ENCODE measurements at places on chromosomes 3 and 15. TPM values are rescaled to one million over a fixed set of nuclear protein-coding genes. Genes with fewer than 3 reads are reported as not detected.

- DNase-seq, result peak; percentile 93
These were observed 630.4 kb downstream of the CADM2 start for GRCh38 chr3:85589145-85589544.

DNA sequence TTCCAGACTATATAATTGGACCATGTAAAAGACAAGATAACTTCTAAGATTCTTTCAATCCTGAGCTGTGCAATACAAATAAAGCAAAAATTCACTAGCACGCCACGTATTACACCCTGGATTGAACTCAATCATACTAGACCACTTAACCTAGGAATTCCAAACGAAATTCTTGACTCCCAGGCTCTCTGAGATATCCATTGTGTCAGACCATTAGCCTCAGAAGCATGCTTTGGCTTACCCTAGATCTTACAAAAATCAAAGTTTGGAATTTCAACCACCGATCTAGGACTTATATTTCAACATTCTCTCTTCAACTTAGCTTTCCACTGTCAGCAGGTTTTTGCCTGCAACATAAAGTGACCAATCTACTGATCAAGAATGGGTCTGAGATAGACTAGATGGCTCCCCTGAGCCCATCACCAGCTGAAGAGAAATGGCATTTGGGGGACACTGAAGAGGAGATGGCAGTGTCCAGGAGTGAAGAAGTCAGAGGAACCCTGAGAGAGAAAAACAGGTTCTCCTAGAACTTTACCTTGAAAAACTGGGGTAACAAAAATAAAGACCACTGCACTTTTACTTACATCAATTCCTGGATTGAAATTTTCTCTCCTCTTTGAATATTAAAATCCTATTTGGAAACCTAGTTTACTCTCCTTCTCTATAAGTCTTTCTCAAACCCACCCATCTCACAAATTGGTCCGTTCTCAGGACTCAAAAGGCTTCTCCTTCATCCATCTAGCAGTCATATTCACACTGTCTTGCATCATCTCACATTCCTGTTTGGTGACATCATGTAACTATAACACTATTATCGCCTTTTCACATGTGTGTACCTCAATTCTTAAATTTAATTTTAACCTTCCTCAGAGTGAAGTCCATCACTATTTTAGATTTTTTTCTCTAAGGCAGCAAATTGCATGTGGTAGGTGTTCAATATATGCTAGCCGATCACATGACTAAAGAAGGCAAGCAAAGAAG is 18.5 kb downstream of the CPNE4 start:
- no peak for DNase-seq

DNA sequence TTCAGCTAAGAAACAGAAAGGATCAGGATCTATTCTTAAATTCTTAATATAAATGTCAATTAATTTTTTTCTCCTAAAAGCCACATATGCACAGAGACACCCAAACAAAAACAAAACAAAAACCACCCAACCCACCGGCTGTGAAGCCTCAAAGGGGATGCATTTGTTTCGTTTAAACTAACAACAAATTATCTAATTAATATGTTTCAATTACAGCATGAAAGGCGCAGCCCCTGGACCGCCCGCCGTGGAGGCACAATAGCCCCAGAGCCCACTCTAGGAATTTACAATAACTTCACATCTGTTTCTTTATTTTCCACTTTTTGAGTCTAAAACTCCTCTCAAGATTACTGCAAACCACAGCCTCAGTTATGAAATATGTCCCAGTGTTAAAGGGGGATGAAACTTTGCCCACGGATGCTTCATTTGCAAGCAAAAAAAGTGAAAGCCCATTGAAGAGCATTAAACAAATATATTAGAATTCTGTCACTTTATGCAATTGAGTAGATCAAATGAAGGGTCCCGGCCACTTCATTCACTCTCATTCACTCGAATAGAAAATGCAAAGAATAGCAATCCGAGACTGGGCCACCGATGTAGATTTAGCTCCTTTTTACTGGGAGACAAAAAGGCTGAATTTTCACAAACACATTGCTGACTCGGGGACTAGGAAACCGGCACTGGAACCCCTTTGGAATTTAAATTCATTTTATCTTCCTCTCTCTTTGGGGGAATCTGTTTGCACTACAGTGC is 6.0 kb downstream of the FOXB1 start:
- no peak for DNase-seq

DNA sequence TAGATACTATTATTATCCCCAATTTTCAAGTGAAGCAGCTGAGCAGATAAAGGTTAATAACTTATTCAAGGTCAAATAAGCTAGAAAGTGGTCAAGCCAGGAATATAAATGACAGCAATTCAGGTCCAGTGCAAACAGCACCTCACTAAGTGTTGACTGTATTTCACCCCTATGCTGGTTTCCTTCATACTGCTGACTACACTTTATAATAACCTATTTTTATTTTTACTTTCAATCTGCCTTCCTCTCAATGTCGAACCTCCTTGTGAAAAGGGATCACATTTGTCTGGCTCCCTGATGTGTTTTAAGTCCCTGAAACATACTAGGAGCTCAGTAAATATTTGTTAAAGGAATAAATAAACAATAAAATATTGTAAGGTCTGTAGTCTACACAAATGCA is 146.1 kb downstream of the NAALADL2 start:
- no peak for DNase-seq

GRCh38 chr3:73739791-73740453 is 115.2 kb upstream of the PDZRN3 start:
- no peak for DNase-seq

DNA sequence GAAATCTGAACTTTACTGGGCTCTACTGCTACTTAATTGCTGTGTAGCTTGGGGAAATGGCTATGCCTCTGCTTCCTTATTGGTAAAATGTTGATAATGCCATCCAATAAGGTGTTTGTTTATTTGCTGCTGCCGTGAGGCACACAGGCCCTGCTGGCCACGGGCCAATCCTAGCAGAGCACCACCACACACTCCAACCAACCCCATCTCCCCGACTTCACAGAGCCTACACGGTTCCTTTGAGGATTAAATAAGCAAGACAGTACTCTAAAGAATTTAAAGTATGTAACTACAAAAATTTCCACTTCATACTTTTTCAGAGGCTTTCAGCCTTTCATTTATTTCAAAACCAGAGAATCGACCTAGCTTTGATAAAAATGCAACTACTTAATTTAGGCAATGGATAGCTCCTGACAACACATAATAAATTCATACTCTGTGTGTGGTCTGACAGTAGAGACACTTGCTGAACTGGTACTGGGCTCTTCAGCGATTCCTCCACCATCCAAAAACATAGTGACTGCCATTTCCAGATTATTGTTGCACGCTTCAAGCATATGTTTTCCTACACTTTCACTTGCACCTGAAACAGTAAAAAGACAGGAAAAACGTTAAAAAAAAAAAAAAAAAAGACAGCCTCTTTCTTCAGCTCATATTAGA is 25.3 kb downstream of the UBXN7 start:
- DNase-seq, result no peak

- DNase-seq, result peak; percentile 55
These were observed 31.3 kb upstream of the SETMAR start for GRCh38 chr3:4271834-4272233.

GRCh38 chr3:117499189-117499870 is 789.8 kb downstream of the TUSC7 start:
- no peak for DNase-seq

- DNase-seq, result no peak
These were observed 918 bp downstream of the PRSS50 start for GRCh38 chr3:46716461-46717441.

DNA sequence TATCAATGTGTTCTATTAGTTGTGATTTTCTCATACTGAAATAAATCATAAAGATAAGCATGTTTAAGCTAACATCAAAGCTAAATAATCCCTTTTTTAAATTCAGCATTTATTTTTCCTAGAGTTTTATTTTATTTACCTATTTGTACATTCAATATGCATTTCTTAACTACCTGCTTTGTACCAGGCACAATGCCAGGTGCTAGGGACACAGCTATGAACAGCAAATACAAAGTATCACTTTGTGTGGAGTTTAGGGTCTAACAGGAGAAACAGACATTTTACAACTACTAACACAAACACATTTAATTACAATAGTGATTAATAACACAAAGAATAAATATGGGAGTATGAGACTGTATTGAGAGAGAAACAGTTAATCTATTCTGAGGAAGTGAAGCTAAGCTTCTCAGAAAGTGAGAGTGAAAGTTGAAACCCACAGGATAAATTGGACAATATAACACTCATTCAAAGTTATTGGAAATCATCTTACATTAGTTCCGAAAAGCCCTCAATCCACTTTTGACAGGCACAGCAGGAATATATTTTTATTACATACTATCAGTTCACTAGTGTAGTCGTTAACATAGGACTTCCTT is 159.6 kb downstream of the GBE1 start:
- no peak for DNase-seq

DNA sequence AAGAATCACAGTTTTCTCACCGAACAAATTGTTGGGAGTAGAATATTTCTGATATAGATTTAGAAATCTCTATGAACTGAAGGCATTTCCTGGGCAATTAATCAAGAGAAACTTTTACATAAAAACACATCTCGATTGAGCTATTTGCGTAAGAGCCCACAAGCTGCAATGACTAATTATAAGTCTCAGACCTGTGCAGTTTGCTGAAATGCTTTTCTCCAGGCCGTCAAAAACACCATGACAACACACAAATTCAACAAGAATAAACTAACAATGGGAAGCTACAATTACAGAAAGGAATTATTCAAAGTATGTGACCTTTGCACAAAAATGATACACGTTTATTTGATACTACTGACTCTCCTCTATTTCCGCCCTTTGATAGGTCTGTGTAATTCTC is 481.2 kb upstream of the WNT5A start:
- DNase-seq, result peak; percentile 77

GRCh38 chr15:34904527-34904926 is 65.0 kb downstream of the AQR start:
- no peak for DNase-seq

DNA sequence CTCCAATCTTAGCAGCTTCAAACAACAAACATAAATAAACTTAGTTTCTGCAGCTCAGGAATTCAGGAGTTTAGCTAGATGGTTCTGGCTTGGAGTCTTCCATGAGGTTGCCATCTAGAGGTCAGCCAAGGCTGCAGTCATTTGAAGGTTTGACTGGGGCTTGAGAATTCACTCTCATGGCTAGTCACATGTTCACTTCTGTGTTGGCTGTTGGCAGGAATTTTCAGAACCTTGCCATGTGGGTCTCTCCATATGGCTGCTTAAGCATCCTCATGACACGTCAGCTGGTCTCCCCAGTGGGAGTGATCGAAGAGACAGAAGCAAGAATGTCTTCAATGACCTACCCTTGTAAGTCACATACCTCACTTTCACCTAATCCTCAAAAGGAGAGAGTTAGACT is 269.2 kb upstream of the CNTN3 start:
- no peak for DNase-seq

GRCh38 chr15:74995779-74996765 is 709 bp downstream of the SCAMP5 start:
- no peak for DNase-seq

DNA sequence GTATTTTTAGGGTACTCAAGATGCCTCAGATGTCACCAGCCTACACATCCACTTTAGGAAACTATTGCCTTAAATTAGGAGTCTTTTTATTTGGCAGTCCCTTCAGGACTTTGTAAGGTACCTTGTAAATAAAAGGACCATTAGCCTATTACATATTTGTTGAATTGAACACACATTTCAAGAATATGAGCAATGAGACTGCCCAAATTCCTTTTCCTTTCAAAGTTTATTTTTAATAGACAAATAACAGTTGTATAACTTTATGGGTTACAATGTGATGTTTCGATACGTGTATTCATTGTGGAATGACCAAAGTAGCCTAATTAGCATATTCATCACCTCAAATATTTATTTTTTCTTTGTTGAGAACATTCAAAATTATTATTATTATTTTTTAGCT is 176.7 kb upstream of the PDZRN3 start:
- DNase-seq, result no peak

GRCh38 chr15:32838338-32838737 is 120.5 kb downstream of the GREM1 start:
- DNase-seq, result no peak

DNA sequence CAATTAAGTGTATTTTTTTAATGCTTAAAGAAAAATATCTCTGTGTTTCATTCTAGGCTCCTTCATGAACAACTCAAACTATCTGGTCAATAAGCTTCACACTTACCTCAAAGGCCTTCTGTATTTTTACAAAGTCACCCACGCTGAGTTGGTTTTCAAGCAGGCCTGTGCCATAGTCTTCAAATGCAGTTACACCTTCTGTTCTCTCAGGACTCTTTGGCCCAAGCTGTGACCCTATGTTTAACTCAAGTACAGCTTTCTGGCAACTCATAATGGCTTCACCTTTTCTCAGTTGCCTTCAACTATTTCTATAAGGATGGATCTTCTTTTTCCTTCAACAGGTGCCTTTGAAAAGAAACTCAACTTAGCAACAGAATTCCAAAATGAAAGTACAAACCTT is 587 bp downstream of the WDR49 start:
- DNase-seq, result no peak

GRCh38 chr3:72496051-72496670 is 352.1 kb downstream of the SHQ1 start:
- DNase-seq, result no peak

DNA sequence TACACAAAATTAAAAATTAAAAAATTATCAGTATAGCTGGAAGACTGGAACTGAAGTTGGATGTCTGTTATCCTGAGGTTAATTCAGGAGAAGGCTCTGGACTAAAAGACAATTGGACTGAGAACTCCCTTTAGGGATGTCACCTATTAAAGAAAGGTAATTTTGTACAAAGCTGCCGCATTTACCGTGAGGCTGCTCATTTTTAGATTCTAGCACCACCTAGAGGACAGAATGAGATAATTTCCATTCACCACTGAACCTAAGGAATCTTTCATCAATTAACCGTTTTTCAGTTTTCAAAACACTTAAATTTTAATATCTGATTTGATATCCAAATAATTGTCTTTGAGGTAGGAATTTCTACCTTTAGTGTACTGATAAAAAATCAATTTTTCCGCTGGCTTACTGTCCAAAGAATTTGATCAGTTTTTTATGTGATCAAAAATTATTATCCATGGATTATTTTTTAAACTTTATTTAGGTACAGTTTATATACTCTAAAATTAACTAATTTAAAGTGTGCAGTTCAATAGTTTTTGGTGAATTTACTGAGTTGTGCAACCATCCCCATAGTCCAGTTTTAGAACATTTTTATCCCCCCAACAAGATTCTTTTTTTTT is 106.7 kb upstream of the TNIK start:
- DNase-seq, result peak; percentile 61

The COL8A1 gene
- 241 TPM for total RNA-seq

The SERPINI2 gene
- not detected for total RNA-seq

The A4GNT gene
- total RNA-seq, result not detected

The CCR8 gene
- total RNA-seq, result 1.0 TPM

The SCG5 gene
- 2.4 TPM for total RNA-seq

The POLQ gene
- 0.45 TPM for total RNA-seq

The IQCH gene
- total RNA-seq, result 14.0 TPM
